Calu3 (cell line): ENCODE measurements at places on chromosomes 3 and 15. TPM values are rescaled to one million over a fixed set of nuclear protein-coding genes. Genes with fewer than 3 reads are reported as not detected.

- H3K4me1 ChIP-seq = no peaks in the 10 kb centered on the region
- peaks cover 4% of the 10 kb centered on the region for H3K36me3 ChIP-seq
- no peaks in the 10 kb centered on the region for H3K27me3 ChIP-seq
Observed at GRCh38 chr15:98954411-98954810, 53.2 kb downstream of the PGPEP1L start.

The ENTPD3 gene
- 3.0 and 4.0 TPM in 2 replicates for total RNA-seq

The TUSC7 gene
- not detected in 2 replicates for total RNA-seq

The C3orf85 gene
- not detected in 2 replicates for total RNA-seq

The IL20RB gene
- 8.5 and 12.0 TPM in 2 replicates for total RNA-seq

GRCh38 chr15:63075984-63076713 lies 33.6 kb downstream of the TPM1 start:
- no peaks in the 10 kb centered on the region for H3K27me3 ChIP-seq
- H3K27ac ChIP-seq = no peak overlapping the region
- no peak for DNase-seq
- H3K4me1 ChIP-seq = peaks cover 13% of the 10 kb centered on the region

DNA sequence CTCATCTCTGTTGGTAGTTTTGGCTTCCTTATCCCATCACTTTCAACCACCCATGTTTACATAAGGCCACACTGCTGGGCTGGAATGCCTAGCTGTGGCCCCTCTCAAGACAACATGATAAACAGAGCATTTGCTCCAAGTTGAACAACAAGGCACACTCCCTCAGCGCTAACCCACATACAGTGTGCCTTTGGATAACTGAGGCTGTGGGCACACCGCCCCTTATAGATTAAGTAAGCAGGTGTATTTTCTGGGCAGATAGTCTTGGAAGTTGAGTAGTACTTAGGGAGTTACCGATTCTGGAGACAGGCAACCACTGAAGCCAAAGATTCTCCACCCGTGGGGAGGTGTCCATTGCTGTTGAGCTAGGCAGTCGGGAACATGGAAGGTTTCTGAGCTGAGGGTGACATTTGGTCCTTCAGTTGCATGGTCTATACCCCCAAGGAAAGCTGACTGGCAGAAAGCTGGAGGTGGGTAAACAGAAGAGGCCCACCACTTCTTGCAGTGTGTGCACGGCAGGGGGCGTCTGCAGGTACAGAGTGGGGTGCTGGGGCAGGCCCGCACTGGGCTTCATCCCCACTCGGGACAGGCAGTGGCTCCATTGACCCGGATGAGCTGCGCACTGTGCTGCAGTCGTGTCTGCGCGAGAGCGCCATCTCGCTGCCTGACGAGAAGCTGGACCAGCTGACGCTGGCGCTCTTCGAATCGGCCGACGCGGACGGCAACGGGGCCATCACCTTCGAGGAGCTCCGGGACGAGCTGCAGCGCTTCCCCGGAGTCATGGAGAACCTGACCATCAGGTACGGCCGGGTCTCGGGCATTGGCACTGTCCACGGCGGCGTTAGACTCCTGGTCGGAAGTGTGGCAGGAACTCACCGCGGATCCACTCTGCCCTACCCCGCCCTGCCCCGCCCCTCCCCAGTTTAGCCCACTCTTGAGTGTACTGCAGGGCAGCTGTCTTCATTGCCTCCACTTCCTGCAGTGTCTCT lies 16.8 kb downstream of the NOX5 start:
- H3K27me3 ChIP-seq = peaks cover 13% of the 10 kb centered on the region
- no peak overlapping the region for H3K27ac ChIP-seq
- DNase-seq = peak; percentile 66
- H3K4me1 ChIP-seq = peaks cover 20% of the 10 kb centered on the region
- H3K4me3 ChIP-seq = peak overlapping the region; percentile 63
